Panc1 (cell line): ENCODE measurements at places on chromosomes 3 and 15. TPM values are rescaled to one million over a fixed set of nuclear protein-coding genes. Genes with fewer than 3 reads are reported as not detected.

DNA sequence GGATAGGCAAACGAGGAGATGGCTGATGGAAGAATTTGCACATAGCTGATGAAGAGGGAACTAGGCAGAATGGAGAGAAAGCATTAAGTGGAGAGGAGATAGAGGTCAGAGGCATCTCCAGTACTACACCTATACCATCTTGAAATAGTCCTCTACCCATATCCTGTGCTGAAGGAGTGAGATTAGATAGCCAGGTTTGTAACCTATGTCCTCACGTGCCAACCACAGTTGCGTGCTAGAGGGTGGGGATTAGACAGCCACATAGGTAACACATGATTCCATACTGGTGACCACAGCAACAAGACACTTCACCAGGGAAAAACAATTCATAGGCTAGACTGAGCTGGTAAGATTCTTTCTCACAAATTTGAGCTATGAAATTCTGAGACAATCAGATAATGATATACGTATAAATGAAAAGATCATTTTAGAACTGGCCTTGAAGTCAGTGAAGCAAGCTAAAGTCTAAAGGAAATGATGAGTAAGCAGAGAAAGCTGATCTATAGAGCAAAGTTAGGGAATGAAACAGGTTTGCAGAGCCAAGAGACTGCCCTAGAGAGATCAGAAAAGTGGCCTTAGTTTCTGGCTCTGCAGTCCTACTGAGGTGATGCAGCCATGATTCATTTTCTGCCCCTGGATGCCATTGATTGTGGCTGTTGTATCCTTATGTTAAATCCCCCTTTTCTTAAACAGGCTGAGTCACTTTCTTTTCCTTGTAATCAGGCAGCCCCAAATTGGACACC lies 17.7 kb downstream of the MYNN start:
- DNase-seq: no peak

DNA sequence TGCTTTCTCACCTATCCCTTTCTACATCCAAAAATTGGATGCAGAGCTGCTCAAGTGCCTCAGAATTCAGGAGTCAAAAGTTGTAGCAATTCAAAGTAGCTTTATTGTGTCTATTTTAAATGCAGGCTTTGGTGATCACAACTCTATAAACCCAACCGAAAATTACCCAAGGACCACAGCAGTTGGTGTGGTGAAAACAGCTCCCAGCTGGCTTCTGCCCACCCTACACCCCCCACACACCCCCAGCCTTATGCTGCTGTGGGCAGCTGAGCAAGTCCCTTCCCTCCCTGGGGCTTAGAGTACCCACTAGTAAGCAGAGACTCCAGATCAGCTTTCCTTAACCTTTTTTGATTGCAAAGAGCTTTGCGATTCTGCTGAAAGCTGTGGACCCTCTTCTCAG lies 5.8 kb upstream of the HES1 start:
- no peak for DNase-seq

DNA sequence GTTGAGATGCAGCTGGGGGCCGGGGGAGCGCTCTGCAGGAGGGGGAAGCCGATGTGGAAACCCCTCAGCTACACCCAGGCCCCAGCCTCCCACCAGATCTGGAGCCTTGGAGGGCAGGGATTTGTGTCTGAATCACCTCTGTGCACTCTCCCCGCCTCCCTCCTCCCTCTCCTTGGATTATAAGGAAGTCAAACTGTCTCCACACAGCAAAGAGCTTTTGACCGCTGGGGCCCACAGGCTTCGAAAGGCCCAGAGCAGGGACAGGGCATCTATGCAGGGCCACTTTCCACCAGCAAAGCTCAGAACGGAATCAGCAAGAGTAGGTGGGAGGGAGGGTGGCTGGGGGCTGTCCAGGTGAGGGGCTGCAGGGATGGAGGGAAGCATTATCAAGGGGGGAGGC lies 68.9 kb downstream of the IQSEC1 start:
- DNase-seq: no peak

- no peak for DNase-seq
Observed at GRCh38 chr3:106029954-106030626, 161.3 kb upstream of the CBLB start.

DNA sequence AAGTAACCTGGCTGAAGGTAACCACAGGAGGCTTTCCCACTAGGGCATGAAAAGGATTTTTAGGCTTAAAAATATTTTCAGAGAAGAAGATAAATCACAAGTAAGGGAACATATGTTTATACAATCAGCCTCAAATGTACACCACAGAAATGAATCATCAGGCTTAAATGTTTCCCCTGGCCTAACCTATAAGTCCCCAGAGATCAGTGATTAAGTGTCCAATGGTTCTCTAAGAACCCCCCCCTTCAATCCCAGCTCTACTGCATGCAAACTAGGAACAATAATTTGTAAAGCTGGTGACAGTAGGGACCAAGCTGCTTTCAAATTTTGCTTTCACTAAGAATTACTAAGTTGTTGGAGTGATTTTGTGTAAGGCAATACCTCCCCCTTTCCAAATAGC lies 431.6 kb upstream of the LMCD1 start:
- DNase-seq: no peak

- no peak for DNase-seq
Observed at GRCh38 chr3:136949146-136949545, 8.6 kb upstream of the IL20RB start.

- DNase-seq: no peak
Observed at GRCh38 chr3:57464011-57464410, 80.1 kb downstream of the DNAH12 start.

- no peak for DNase-seq
Observed at GRCh38 chr3:23822559-23822958, 16.8 kb downstream of the UBE2E1 start.

DNA sequence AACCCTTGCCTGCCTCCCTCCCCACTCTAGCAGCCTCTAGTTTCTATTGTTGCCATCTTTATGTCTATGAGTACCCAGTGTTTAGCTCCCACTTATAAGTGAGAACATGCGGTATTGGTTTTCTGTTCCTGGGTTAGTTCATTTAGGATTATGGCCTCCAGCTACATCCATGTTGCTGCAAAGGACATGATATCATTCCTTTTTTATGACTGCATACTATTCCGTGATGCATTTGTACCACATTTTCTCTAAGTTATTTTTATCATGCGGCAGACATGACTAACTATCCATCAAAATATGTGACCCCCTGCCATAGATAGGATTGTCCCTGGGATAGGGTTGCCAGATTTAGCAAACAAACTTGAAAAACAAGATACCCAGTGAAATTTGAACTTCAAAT lies 58.4 kb downstream of the NR1D2 start:
- no peak for DNase-seq

- DNase-seq: no peak
Observed at GRCh38 chr15:59879506-59880265, 124.4 kb upstream of the FOXB1 start.

DNA sequence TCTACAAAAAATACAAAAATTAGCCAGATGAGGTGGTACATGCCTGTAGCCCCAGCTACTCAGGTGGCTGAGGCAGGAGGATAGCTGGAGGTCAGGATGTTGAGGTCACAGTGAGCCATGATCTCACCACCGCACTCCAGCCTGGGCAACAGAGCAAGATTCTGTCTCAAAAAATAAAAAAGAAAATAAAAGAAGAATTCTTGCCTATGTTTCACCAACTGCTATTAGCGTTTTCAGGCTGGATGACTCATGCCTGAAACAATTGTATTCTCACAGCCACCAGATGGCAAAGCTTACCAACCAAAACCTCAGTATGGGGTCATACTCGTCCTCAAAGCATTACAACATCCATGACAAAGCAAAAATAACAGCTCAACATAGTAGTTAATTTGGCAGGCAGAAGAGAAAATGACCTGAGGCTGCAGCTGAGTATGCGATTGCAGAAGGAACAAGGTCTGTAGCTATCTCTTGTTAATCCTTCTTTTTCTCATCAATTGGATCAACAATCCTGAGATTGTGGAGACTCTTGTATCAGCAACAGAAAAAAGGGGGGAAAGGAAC lies 52.2 kb downstream of the TP53BP1 start:
- DNase-seq: peak; percentile 78

- no peak for DNase-seq
Observed at GRCh38 chr3:70658513-70659310, 346.3 kb upstream of the MDFIC2 start.

DNA sequence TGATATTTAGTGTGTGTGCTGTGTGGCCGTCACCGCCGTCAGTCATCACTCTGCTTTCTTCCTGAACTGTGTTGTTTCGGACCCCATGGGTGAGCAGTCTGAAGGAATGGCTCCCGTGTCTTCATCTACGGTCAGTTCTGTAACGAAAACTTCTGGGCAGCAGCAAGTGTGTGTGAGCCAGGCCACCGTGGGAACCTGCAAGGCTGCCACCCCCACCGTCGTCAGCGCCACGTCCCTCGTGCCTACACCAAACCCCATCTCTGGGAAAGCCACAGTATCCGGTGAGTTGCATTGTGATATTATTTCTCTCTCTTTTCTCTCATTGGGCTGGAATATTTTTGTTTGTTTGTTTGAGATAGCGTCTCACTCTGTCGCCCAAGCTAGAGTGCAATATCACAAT lies 34.7 kb downstream of the MAP6D1 start:
- no peak for DNase-seq

DNA sequence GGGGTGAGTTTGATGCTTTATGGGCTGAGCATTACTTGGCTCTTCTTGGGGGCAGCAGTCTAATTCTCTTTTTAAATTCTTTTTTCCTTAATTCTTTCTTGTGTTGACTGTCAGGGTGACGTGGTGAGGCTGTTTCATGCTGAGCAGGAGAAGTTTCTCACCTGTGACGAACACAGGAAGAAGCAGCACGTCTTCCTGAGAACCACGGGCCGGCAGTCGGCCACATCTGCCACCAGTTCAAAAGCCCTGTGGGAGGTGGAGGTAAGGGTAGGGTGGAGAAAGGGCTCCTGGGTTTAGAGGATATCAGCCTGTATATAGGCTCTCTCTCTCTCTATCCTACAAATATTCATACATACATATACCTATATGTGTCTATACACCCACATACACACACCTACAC lies 152.3 kb downstream of the ITPR1 start:
- no peak for DNase-seq

- no peak for DNase-seq
Observed at GRCh38 chr3:29335943-29336342, 55.1 kb downstream of the RBMS3 start.

DNA sequence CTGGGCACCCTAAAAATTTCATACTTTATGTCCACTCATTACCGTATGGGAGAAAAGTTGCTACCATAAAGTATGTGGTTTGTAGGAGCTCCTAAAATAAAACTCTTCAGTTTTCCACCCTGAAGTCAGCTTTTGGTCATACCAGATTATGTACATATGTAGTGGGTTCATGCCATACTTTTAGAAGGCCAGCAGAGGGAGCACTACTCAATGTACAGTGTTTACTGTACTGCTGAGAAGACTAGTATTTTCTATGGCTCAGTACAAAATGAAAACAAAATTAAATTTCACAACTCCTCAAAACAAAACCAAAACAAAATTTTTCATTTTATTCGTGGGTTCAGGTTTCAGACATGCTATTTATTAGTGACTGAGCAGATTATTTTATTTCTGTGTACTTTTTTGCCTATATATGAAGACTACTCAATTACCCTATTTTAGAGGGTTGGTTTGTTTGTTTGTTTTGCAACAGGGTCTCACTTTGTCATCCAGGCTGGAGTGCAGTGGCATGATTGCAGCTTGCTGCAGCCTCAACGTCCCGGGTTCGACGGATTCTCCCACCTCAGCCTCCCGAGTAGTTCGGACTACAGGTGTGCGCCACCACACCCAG lies 24.3 kb downstream of the NXPE3 start:
- DNase-seq: no peak

DNA sequence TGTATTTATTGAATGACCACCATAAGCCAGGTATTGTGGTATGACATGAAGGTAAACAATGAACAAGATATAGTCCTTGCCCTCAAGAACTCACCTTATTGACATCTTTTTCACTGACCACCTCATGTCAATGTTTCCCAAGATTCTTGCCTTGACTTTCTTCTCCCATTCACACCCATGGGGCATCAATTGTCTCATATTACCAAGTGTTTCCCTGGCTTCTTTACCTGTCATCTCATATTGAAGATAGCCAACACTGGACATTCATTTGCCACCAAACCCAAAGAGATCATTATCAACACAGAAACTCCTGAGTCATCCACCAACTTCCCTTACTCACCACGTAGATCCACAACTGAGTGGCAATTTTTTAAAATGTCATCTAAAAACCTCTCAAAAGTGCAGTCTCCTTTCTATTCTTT lies 2.2 kb downstream of the EFHB start:
- no peak for DNase-seq

GRCh38 chr15:62849316-62850106 lies 193.0 kb upstream of the TPM1 start:
- DNase-seq: no peak

- no peak for DNase-seq
Observed at GRCh38 chr15:59419170-59419569, 18.8 kb upstream of the FAM81A start.

DNA sequence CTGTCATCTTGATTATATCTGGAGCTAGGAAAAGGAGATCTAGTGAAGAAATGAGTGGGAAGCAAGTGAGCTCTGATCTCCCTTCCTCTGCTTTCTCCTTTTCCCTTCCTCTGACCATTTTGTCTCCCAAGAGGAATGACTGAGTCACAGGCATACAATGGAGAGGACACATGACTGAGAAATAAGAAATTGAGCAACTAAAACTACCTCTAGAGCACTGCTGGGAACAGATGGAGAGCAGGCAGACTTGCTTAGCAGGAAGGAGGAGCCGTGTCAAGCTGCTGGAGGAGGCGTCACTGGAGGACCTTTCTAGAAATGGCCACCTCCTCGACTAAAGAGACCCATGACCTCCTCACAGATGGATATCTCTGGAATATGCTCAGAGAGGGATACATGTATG lies 66.9 kb upstream of the MYO5C start:
- no peak for DNase-seq

- no peak for DNase-seq
Observed at GRCh38 chr3:79032686-79033318, 735.0 kb downstream of the ROBO1 start.

DNA sequence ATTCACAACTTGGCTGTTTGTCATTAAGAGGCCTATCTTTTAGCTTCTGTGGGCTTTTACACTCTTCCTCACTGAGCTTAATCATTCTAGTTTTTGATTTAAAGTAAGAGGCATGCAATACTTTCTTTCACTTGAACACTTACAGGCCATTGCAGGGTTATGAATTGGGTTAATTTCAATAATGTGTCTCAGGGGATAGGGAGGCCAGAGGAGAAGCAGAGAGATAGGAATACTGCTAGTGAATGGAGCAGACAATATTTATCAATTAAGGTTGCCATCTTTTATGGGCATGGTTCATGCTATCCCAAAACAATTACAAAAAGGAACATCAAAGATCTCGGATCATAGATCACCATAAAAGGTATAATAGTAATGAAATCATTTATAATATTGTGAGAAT lies 189.8 kb downstream of the EPHA3 start:
- no peak for DNase-seq

DNA sequence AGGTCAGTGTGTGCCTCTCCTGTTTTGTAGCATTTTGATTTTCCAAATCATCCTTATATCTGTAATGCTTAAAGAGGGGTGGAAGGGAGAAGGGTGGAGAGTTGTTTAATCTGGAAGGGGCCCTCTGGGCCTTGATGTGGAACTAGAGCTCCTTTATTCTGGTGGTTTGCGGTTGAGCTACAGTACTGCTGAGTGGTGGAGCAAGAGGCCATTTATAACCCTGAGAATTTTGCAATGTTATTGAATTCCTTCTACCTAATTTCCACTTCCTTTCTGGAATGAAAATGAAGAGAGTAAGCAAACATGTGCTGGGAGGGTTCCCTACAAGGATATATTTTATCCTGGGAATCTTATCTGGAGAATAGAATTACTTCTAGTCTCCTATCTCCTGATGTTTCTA lies 35.3 kb upstream of the TUBGCP5 start:
- DNase-seq: no peak

The NAA50 gene
- 208 TPM for total RNA-seq

The DUOXA1 gene
- not detected for total RNA-seq

The NOX5 gene
- 0.26 TPM for total RNA-seq

The MAP1A gene
- 1.6 TPM for total RNA-seq

The ATP13A4 gene
- not detected for total RNA-seq

The IL16 gene
- 1.0 TPM for total RNA-seq
